Upper lobe of right lung (tissue), 1 donor: ENCODE measurements at places on chromosomes 12 and 14. TPM values are rescaled to one million over a fixed set of nuclear protein-coding genes. Genes with fewer than 3 reads are reported as not detected.

Gene CYP27B1
- 2.0 TPM for total RNA-seq

Gene OR4K17
- not detected for total RNA-seq

GRCh38 chr12:13177373-13177772, 19.2 kb upstream of the EMP1 start:
- H3K27ac ChIP-seq = no peak overlapping the region
- peaks cover 29% of the 10 kb centered on the region for H3K4me1 ChIP-seq
- H3K4me3 ChIP-seq = no peak overlapping the region
- DNase-seq = no peak

GRCh38 chr14:59342516-59343484, 122.4 kb downstream of the GPR135 start:
- peaks cover 3% of the 10 kb centered on the region for H3K36me3 ChIP-seq
- no peak for DNase-seq
- no peak overlapping the region for H3K4me3 ChIP-seq
- peaks cover 1% of the 10 kb centered on the region for H3K4me1 ChIP-seq
- no peak overlapping the region for H3K27ac ChIP-seq
- H3K27me3 ChIP-seq = no peaks in the 10 kb centered on the region

Gene AHNAK2
- total RNA-seq = 13.7 TPM

Gene SCNN1A
- 199 TPM for total RNA-seq

- peak; percentile 92 for DNase-seq
- H3K27ac ChIP-seq = no peak overlapping the region
- H3K27me3 ChIP-seq = no peaks in the 10 kb centered on the region
- H3K4me1 ChIP-seq = no peaks in the 10 kb centered on the region
- no peak overlapping the region for H3K4me3 ChIP-seq
- no peaks in the 10 kb centered on the region for H3K36me3 ChIP-seq
These were observed 14.0 kb upstream of the RACGAP1 start for GRCh38 chr12:50039151-50039835.

Gene TEAD4
- 42.5 TPM for total RNA-seq

DNA sequence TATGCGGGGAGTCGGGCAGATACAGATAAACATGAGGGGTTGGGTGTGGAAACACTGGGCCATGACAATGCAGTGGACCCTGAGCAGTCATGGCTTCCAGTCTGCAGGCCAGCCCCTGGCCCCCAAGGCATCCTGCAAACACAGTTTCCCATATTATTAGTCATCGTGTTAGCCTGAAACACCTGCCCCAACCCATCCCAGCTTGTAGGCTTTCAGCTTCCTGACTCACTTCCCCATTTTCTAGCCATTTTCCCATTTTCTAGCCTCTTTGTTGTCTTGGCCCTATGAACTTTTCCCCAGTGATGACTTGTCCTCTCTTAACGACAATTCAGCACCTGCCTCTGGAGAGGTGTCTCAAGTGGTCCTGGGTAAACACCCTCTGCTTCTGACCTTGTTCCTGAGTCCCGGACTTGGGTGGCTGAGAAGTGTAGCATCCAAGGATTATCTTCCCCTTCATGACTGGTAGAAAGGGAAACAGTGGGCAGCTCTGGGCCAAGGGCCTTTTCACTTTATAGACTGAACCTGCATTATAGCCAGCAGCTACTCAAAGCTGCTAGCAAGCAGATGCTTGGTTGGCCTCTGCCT, 4.3 kb upstream of the PGF start:
- peaks cover 7% of the 10 kb centered on the region for H3K4me1 ChIP-seq
- no peaks in the 10 kb centered on the region for H3K36me3 ChIP-seq
- H3K27ac ChIP-seq = no peak overlapping the region
- no peak overlapping the region for H3K4me3 ChIP-seq
- no peak for DNase-seq

Gene RIN3
- total RNA-seq = 56.0 TPM

Gene IFNG-AS1
- not detected for total RNA-seq

DNA sequence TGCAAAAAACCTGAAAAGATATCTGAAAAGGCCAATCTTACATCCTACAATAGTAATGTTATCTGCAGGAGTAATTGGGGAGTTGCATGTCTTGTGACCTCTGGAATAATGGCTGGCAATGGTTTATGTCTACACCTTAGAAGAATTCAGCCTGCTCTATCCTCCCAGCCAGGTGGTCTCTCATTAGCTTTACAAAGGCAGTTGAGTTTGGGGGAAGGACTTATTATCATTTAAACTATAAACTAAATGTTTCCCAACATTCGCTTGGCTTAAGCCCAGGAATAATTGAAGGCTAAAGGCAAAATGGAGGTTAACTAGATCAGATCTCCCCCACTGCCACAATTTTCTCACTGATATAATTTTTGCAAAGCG, 158.4 kb upstream of the SFSWAP start:
- H3K36me3 ChIP-seq = no peaks in the 10 kb centered on the region
- peaks cover 3% of the 10 kb centered on the region for H3K27me3 ChIP-seq
- no peak overlapping the region for H3K27ac ChIP-seq
- no peak for DNase-seq
- no peak overlapping the region for H3K4me3 ChIP-seq
- H3K4me1 ChIP-seq = no peaks in the 10 kb centered on the region

GRCh38 chr12:125533434-125534029, 468.3 kb downstream of the AACS start:
- H3K27ac ChIP-seq = no peak overlapping the region
- no peaks in the 10 kb centered on the region for H3K4me1 ChIP-seq

DNA sequence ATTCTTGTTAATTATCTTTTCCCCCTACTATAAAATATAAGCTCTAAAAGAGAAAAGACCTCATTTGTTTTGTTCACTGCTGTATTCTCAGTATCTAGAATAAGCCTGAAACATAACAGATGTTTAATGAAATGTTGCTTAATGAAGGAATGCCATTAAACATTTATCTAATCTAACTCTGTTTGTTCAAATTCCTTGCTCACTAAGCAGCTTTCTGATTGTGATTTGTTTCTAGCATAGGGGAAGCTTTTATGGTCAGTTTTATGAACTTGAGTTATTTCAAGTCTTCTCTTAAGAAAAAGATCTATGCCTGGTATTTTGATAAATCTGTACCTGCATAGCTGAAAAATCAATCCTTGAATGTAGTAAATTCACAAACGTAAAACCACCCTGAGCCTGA, 308.6 kb downstream of the CCDC91 start:
- no peak overlapping the region for H3K4me3 ChIP-seq
- H3K27ac ChIP-seq = no peak overlapping the region

DNA sequence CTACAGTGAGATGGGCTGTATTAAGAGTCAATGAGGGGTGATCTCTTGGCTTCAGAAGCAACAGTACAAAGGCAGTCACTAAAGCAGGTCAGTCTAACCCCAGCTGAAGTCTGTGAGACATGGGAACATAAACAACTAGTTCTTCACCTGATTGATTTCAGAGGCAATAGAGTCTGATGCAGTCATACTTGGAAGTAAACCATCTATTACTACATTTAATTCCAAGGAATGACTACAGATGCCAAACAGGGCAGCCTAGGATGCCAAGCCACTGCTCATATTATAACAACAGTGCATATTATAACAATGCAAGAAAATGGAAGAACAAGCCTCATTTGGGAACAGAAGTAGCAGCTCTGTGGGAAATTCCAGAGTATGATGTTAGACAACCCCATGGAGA, 35.8 kb downstream of the GRIN2B start:
- H3K4me3 ChIP-seq = no peak overlapping the region
- no peaks in the 10 kb centered on the region for H3K4me1 ChIP-seq
- no peaks in the 10 kb centered on the region for H3K36me3 ChIP-seq
- DNase-seq = no peak
- H3K27ac ChIP-seq = no peak overlapping the region

Gene SLCO1A2
- 9.2 TPM for total RNA-seq

DNA sequence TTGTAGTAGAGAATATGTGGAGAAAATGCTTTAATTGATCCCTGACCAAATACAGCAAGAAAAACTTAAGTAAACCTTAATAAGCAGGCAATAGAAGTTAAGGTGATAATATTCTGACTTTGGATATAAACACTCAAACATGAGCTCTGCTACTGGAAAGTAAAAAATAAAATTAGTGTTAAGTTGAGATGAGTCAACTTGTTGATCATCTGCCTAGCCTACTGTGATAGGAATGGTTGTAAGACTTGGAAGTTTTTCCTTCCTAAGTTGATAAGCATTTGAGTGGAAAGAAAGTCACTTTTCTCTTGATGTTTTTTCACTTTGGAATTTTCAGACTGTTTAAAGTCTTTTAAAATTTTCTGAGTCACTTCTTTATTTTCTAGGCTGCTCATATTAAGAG, 26.0 kb downstream of the ADIPOR2 start:
- H3K27me3 ChIP-seq = no peaks in the 10 kb centered on the region
- DNase-seq = no peak
- no peak overlapping the region for H3K27ac ChIP-seq
- no peaks in the 10 kb centered on the region for H3K36me3 ChIP-seq
- peaks cover 43% of the 10 kb centered on the region for H3K4me1 ChIP-seq

DNA sequence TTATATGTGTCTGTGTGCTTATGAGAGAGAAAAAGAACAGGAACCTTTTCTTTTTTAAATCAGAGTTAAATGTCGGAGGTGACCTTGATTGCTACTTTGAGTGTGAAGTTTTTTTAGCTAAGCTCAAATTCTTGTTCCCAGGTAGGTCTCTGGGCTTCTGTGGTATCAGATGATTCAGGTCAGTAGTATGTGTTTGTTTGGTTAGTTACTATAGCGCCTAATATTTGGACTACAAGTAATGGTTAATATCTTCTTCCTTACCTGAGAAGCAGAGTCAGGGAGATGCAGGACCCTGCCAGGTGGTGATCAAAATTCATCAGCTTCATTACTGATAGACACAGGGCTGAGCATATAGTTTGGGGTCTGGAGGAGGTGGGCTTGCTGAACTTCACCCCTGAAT, 30.8 kb downstream of the ADCK1 start:
- DNase-seq = no peak
- no peak overlapping the region for H3K27ac ChIP-seq

Gene ADGRD1
- total RNA-seq = 113 TPM

GRCh38 chr14:101945171-101945570, 19.2 kb upstream of the DYNC1H1 start:
- no peaks in the 10 kb centered on the region for H3K27me3 ChIP-seq
- H3K27ac ChIP-seq = no peak overlapping the region
- no peak overlapping the region for H3K4me3 ChIP-seq
- no peaks in the 10 kb centered on the region for H3K36me3 ChIP-seq
- H3K4me1 ChIP-seq = peaks cover 7% of the 10 kb centered on the region

DNA sequence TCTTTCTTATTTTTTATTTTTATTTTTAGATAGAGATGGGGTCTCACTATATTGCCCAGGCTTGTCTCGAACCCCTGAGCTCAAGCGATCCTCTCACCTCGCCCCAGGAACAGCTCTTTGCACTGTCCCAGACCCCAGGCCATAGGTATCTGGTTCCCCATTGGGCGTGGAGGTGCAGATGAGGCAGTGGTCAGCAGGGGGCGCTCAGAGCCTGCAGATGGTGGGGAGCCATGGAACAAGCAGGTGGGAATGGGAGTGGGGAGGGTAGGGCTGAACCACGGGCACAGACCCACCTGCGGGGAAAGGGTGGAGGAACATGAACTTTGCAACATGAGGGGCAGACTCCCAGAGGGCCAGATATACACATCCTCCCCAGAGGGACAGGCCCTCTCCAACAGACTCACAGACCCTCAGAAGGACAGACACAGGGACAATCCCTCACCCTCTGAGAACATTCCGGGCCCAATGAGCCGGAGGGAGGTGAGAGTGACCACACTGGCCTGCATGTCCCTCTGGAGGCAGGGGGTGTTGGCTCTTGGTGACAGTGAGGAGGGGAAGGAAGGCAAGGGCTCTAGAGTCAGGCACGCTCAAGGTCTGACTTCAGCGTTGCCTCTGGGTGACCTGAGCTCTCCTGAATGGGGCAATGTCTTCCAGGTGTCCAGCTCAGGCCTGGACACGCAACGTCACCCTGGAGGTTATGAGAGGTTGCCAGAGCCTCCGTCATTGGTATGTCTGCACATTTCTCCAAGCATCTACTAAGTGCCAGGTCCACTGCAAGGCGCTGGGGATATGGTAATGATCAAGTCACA, 34.9 kb downstream of the KRT80 start:
- H3K27me3 ChIP-seq = peaks cover 4% of the 10 kb centered on the region
- H3K4me3 ChIP-seq = no peak overlapping the region
- peak; percentile 88 for DNase-seq

GRCh38 chr12:116150001-116150400, 127.5 kb downstream of the MED13L start:
- no peak for DNase-seq
- no peaks in the 10 kb centered on the region for H3K27me3 ChIP-seq
- H3K4me1 ChIP-seq = peaks cover 33% of the 10 kb centered on the region
- H3K4me3 ChIP-seq = no peak overlapping the region

DNA sequence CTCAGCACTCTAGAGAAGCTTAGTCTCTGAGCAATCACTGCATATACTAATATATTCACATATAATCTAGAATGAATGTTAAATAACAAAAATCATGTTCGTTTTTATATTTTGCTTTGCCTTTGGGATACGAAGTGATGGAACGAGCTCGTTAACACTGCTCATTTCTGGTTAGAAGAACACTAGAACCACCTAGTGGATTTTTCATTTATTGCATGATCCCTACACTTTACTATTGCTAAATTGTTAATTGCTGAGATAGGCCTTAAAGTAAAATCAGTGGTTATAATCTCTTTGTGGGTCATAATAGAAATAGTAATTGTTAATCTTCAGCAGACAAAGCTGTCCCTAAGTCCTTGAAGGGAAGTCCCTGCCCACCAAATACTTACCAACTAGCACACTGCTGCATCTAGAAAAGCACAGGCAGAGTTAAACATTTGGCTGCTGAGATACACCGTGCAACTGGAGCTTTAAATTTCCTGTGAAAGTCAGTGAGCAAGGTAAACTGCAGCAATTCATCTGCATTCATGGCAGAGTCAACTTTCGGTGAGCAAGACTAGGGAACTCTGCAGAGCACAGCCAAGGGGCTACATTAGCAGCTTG, 353.7 kb downstream of the APAF1 start:
- no peak overlapping the region for H3K27ac ChIP-seq
- no peaks in the 10 kb centered on the region for H3K36me3 ChIP-seq
- H3K4me3 ChIP-seq = no peak overlapping the region
- no peaks in the 10 kb centered on the region for H3K27me3 ChIP-seq
- H3K4me1 ChIP-seq = no peaks in the 10 kb centered on the region

Gene ATF7
- 54.0 TPM for total RNA-seq

GRCh38 chr12:94875525-94875924, 128.0 kb downstream of the NDUFA12 start:
- no peak for DNase-seq
- no peaks in the 10 kb centered on the region for H3K36me3 ChIP-seq
- peaks cover 22% of the 10 kb centered on the region for H3K27me3 ChIP-seq
- no peak overlapping the region for H3K27ac ChIP-seq
- H3K4me3 ChIP-seq = no peak overlapping the region

Gene CAPZA3
- not detected for total RNA-seq

Gene MANSC4
- not detected for total RNA-seq

DNA sequence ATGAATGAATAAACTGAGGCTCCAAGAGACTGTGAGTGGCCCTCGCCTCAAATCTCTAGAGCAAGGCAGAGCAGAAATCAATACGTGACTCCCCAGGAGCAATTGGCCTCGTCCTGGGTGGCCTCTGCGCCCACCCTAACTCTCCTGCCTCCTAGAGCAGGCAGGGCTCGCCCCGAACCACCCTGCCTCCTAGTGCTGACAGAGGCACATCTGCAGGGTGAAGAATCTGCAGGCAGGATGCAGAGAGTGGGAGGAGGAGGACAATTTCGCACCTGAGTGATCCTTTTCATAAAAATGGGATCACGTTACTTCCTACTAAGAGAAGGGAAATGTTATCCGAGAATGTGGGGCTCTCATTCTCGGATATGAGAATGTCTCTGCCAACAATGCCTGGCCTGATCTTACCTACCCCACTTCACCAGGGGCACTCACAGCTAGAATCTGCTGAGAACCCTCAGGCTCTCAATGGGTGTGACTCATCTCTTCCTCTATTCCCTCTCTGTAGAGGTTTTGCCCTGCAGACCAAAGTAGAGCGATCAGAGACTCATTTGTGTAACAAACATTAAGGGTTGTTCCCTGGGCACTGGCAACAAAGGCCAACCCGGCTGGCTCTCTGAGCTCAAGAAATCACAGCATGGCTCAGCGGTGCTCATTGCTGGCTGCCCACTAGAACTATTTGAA, 61.7 kb upstream of the BCL2L14 start:
- H3K4me1 ChIP-seq = peaks cover 13% of the 10 kb centered on the region
- H3K27ac ChIP-seq = no peak overlapping the region
- no peaks in the 10 kb centered on the region for H3K36me3 ChIP-seq
